ENCODE measurements at places on chromosomes 12 and 14. TPM values are rescaled to one million over a fixed set of nuclear protein-coding genes. Genes with fewer than 3 reads are reported as not detected.

DNA sequence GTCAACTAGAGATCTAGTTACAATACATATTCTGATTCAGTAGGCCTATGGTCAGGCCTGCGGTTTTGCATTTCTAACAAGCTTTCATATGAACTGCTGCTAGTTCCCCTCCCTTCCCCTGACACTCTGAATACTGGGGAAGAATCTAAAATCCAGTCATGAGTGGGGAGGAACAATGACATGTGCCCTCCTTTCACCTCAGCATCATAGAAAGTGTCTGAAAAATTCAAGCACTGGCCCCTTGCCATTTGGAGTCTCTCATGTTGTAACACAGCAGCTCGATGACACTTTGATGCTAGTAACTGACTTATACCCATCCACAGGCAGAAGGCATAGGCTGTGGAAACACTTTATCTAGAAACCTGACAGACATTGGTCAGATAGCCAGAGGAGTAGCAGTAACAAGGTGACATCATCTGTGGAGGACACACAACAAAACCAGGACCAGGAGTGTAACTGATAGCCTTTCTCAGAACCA lies 161.9 kb upstream of the RASSF8 start:
- H3K4me1 ChIP-seq, result peaks cover 9% of the 10 kb centered on the region
- no peak overlapping the region for H3K4me3 ChIP-seq
- H3K27me3 ChIP-seq, result no peaks in the 10 kb centered on the region
- no peak for DNase-seq
- H3K27ac ChIP-seq, result no peak overlapping the region
- H3K36me3 ChIP-seq, result no peaks in the 10 kb centered on the region

DNA sequence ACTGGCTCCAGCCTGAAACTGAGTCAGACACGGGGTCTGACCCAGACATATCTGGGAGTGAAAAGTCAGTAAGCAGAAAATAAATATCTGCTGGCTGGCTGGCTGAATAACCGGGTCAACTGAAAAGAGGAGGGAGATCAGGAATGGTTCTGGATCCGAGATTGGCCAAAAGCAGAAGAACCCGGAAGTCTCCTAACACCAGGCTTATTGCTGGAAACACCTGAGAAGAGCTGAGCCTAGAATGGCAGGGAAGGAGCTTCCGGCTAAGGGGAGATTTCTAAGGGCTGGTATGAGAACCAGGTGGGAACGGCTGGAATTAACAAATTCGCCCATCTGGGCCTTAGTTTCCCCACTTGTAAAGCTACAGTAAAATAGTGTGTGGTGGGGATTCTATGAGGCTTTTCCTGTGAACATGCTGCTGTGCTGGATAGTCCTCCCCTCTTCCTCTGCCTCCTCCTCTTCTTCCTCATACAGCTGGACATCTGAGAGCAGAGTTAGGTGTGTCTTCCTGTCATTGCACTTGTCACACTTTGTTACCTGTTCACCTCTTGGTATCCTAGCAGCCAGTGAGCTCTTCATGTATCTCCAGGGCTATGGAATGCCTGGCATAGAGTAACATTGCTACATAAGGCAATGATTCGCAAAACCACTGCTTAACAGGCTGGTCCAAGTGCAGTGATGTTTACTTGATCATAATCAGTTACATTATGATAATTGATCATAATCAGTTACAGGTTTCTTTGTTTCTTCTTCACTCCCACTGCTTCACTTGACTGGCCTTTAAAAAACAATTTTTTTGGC lies 2.0 kb upstream of the SHMT2 start:
- peaks cover 16% of the 10 kb centered on the region for H3K36me3 ChIP-seq
- peaks cover 40% of the 10 kb centered on the region for H3K4me1 ChIP-seq
- H3K4me3 ChIP-seq, result no peak overlapping the region
- H3K27me3 ChIP-seq, result peaks cover 46% of the 10 kb centered on the region
- H3K27ac ChIP-seq, result no peak overlapping the region
- no peak for DNase-seq

DNA sequence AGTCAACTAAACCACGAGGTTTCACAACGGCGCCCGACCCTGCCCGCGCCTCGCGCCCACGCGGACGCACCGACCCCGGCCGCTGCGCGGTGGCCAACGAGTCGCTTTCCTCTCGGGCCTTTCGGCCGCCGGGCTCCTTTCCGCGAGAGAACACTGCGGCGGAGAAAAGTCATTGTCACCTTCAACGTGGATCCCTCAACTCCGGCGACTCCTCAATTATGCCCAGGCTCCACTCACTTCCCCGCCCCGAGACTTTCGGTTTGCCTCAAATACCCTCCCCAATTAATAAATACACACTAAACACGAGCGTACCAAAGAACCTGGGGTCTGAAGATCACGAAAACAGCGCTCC lies 450 bp downstream of the SINHCAF start:
- peak overlapping the region; percentile 89 for H3K27ac ChIP-seq
- H3K4me1 ChIP-seq, result peaks cover 33% of the 10 kb centered on the region
- no peaks in the 10 kb centered on the region for H3K36me3 ChIP-seq
- peak overlapping the region; percentile 83 for H3K4me3 ChIP-seq
- H3K27me3 ChIP-seq, result no peaks in the 10 kb centered on the region

- no peak for DNase-seq
- no peak overlapping the region for H3K4me3 ChIP-seq
- H3K27ac ChIP-seq, result no peak overlapping the region
- H3K27me3 ChIP-seq, result no peaks in the 10 kb centered on the region
- peaks cover 36% of the 10 kb centered on the region for H3K36me3 ChIP-seq
- no peaks in the 10 kb centered on the region for H3K4me1 ChIP-seq
These were observed 109.3 kb downstream of the NTN4 start for GRCh38 chr12:95681210-95681765.

Gene LBHD2
- not detected for total RNA-seq

GRCh38 chr12:124452576-124453331 lies 114.7 kb downstream of the NCOR2 start:
- H3K36me3 ChIP-seq, result peaks cover 34% of the 10 kb centered on the region
- no peaks in the 10 kb centered on the region for H3K27me3 ChIP-seq
- peak overlapping the region; percentile 80 for H3K27ac ChIP-seq
- no peak for DNase-seq
- no peak overlapping the region for H3K4me3 ChIP-seq

DNA sequence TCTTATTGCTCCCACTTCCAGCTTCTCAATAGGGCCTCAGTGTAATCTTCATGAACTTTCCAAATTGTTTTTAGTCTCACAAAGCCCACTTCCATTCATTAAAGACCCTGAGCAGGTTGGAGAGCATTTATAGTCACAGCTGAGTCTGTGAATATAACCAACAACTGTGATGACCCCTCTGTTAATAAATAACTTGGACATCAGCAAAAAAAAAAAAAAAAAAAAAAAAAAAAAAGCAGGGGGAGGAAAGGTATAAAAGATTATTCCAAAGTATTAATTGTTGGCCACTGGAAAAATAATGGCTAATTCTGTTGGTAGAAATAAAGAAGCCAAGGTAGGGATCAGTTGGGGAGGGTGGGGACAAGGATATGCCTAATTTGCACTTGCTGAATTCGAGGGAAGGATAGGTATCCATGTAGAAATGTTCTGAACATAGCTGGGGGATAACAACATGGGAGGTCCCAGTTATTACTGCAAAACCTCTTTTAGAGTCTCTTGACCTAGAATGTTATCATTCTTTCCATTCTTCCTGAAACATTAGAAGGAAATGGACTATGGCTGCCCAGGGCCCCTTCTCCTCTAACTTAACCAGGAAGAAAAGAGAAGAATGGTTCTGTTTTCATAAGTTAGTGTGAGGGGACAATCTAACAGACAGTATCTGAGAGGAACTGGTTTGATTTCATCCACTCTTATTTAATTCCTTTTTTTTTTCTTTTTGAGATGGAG lies 56.5 kb downstream of the SAMD4A start:
- no peak overlapping the region for H3K4me3 ChIP-seq
- H3K27ac ChIP-seq, result no peak overlapping the region
- no peak for DNase-seq
- no peaks in the 10 kb centered on the region for H3K36me3 ChIP-seq
- H3K27me3 ChIP-seq, result no peaks in the 10 kb centered on the region

Gene CSRP2
- 84.1 TPM for total RNA-seq

DNA sequence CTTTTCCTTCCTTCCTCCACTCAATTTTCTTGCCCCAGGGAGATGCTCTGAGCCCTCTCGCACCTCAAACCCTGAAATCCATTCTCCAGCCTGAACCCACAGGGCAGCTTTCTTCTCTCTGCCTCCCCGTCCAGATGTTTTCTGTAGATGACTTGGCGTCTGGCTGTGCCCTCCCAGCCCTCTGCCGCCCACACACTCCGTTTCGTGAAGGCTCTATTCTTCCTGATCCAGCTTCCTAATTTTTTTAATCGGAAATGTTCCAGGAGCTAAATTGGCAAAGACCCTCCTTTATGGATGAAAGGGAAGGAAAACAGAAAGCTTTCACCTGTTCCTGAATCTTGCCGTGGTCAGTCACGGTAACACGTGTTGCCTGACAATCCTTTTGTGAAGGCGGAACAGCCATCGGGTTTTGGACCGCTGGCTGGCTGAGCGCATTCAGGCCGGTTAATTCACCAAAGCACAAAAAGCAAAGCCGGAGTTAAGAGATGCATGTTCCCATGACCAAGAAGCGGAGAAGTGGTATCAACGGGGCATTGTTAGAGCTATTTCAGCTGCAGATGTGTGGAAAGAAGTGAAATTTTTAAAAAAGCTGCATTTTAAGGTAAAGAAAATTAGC lies 70.2 kb upstream of the FBRSL1 start:
- H3K4me3 ChIP-seq, result no peak overlapping the region
- no peak overlapping the region for H3K27ac ChIP-seq
- no peaks in the 10 kb centered on the region for H3K36me3 ChIP-seq
- peaks cover 7% of the 10 kb centered on the region for H3K4me1 ChIP-seq

Gene DPPA3
- total RNA-seq, result not detected

Gene KRT80
- total RNA-seq, result not detected

Gene AQP2
- total RNA-seq, result not detected

DNA sequence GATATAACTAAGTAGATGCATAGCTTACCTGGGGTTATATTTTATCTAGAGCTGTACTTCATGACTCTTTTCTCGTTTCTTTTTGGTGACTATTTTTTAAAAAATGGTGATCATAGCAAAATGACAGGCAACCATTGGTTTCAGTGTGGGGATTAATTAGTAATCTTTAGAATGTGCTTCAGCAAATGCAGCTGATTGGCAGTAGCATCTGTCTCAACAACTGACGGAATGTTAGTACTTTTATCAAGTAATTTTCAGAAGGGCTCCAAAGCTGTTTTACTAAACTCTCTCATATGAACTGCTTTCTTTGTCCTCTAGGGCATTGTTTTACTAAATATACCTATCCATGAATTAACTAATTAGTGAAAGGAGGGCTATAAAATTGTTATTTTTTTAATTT lies 117.6 kb downstream of the TRMT5 start:
- H3K27ac ChIP-seq, result no peak overlapping the region
- H3K4me1 ChIP-seq, result peaks cover 55% of the 10 kb centered on the region
- no peak overlapping the region for H3K4me3 ChIP-seq
- H3K27me3 ChIP-seq, result no peaks in the 10 kb centered on the region

GRCh38 chr12:57416039-57416996 lies 14.5 kb downstream of the R3HDM2 start:
- peaks cover 3% of the 10 kb centered on the region for H3K4me1 ChIP-seq
- no peaks in the 10 kb centered on the region for H3K36me3 ChIP-seq
- H3K4me3 ChIP-seq, result no peak overlapping the region

- H3K27me3 ChIP-seq, result no peaks in the 10 kb centered on the region
- H3K36me3 ChIP-seq, result peaks cover 28% of the 10 kb centered on the region
- no peak overlapping the region for H3K4me3 ChIP-seq
- H3K4me1 ChIP-seq, result peaks cover 52% of the 10 kb centered on the region
- DNase-seq, result no peak
These were observed 8.5 kb downstream of the WSB2 start for GRCh38 chr12:118052324-118053070.

Gene TRIM9
- 0.66 TPM for total RNA-seq

GRCh38 chr14:101507836-101508150 lies 53.5 kb upstream of the DIO3 start:
- no peak overlapping the region for H3K4me3 ChIP-seq
- no peaks in the 10 kb centered on the region for H3K36me3 ChIP-seq
- no peaks in the 10 kb centered on the region for H3K27me3 ChIP-seq
- H3K4me1 ChIP-seq, result no peaks in the 10 kb centered on the region

DNA sequence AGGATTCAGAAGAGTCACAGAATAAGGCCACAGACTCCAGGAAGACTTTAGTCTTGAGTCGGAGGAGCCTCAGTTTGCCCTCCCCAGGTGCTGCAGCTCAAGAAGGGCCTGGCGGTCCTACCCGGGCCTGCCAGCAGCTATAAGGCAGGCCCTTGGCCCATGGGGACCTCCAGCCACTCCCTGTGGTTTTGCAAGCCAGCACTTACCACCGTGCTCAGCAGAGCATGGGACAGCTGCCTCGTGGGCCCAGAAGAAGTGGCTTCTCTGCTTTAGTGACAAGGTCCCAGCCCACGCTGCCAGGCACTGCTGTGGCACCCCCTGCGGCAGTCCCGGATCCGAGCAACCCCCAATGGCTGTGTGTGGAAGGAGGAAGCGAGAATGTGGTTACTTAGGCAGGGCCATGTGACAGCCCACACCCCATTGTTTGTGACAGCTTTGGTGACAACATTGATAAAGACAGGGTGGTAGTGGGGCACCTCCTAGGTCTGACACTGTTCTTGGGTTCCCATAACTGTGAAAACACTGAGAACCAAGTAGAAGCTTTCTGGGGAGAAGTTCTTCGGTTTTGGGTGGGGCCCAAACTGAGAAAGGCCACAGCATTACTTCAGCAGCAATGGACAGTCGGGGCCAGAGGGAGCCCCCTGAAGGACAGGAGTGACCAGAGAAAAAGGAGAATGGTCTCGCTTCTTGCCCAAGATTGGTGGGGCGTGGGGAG lies at the start of gene SELPLG:
SELPLG (minus strand) TSS at position 361 of the 715 bp plus-strand sequence. CDS start 9,587 bp downstream, outside the sequence.
- H3K36me3 ChIP-seq, result no peaks in the 10 kb centered on the region
- H3K4me3 ChIP-seq, result peak within 1 kb of the TSS; percentile 46
- H3K27me3 ChIP-seq, result no peaks in the 10 kb centered on the region

Gene NEMP1
- 9.1 TPM for total RNA-seq

Gene RPS6KL1
- total RNA-seq, result 9.5 TPM

- H3K4me1 ChIP-seq, result peaks cover 8% of the 10 kb centered on the region
- no peaks in the 10 kb centered on the region for H3K27me3 ChIP-seq
- no peak overlapping the region for H3K27ac ChIP-seq
These were observed 47.8 kb upstream of the MED13L start for GRCh38 chr12:116325336-116325664.

All from esophagus muscularis mucosa (tissue), 4 donors.